ENCODE measurements at places on chromosomes 3 and 15. TPM values are rescaled to one million over a fixed set of nuclear protein-coding genes. Genes with fewer than 3 reads are reported as not detected.
A peak's percentile ranks its signal among the peaks of the same experiment; 100 is the strongest.

The FEZF2 gene
- not detected for total RNA-seq

The AGBL1 gene
- not detected for total RNA-seq

The FOXB1 gene
- total RNA-seq, result not detected

The TBCCD1 gene
- 14.6 TPM for total RNA-seq

DNA sequence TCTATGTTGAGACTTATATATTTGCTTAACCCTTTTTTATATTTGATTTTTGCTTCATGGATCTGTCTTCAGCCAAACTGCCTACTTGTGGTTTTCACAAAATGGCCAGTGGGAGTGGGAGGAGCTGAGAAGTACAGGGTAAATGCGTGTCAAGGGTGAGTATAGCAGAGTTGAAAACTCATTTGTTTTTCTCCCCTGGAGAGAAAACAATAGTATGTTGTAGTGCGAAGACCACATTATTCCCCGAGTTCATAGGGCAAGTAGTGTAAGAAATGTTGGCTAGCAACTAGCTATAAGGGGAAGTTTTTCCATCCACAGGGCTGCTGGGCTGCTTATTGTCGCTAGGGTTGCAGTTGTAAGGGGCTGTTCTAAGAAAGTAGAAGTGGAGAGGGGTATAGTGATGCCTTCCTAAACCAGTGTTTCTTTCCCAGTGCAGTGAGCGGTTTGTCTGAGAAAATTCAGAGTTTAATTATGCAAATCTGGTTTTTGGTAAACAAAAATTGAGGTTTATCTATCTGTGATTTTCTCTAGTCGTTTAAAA, 153.8 kb upstream of the AZI2 start:
- no peak overlapping the region for H3K27ac ChIP-seq
- H3K4me3 ChIP-seq, result no peak overlapping the region
- no peaks in the 10 kb centered on the region for H3K36me3 ChIP-seq

- no peaks in the 10 kb centered on the region for H3K27me3 ChIP-seq
- no peaks in the 10 kb centered on the region for H3K36me3 ChIP-seq
- no peak for DNase-seq
- H3K27ac ChIP-seq, result no peak overlapping the region
- H3K4me1 ChIP-seq, result peaks cover 21% of the 10 kb centered on the region
- no peak overlapping the region for H3K4me3 ChIP-seq
Observed at GRCh38 chr3:29145360-29145759, 135.5 kb upstream of the RBMS3 start.

DNA sequence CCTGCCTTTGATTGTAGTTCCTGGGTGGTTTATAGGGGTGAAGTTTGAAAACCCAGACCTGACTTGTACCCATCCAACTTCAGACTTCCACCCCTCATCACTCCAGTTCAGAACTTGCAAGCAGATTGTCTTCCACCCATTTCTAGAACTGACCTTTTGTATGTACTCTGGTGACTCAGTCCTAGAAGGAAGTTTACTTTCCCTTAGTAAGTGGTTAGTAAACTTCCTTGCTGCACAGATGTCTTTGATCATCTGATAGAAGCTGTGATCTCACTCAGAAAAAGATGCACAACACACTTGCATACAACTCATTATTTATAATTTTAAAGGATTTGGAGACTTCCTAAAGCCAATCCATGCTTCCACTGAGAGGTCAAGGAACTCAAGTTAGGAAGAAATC, 368.0 kb downstream of the MFSD1 start:
- peak; percentile 94 for DNase-seq
- peak overlapping the region; percentile 82 for H3K27ac ChIP-seq
- peaks cover 22% of the 10 kb centered on the region for H3K4me1 ChIP-seq
- peak overlapping the region; percentile 43 for H3K4me3 ChIP-seq
- H3K36me3 ChIP-seq, result no peaks in the 10 kb centered on the region
